Stimulated activated CD8-positive, alpha-beta memory T cell treated with anti-CD3 and anti-CD28 coated beads, Interleukin-15, amount 100 ng/mL, for 1 hour (primary cell): ENCODE measurements at places on chromosomes 3 and 15.

DNA sequence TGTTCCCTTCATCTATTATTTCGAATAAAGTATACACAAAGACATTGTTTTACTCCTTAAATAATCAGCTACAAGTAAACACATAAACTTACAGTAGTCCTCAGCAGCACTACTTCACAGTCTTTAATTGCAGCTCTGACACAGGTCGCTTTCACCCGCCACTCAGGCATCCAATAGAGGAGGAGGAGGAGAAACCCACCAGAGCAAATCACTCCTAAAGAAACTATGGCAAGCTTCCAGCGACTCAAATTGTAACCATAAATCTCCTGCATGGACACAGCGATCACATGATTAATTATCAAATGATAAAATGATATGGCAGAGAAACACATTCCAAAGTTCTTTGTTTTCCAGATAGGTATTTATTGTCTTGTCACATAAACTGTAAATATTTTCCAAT lies 26.2 kb downstream of the ATP13A3 start:
- no peak for DNase-seq

- DNase-seq: no peak
These were observed 2.2 kb downstream of the MYL3 start for GRCh38 chr3:46860810-46861604.

- no peak for DNase-seq
These were observed 10.8 kb downstream of the IP6K1 start for GRCh38 chr3:49775538-49775937.

- DNase-seq: no peak
These were observed 239.5 kb downstream of the CHL1 start for GRCh38 chr3:436053-436452.

- DNase-seq: no peak
These were observed 33.3 kb downstream of the RLBP1 start for GRCh38 chr15:89187986-89188514.

DNA sequence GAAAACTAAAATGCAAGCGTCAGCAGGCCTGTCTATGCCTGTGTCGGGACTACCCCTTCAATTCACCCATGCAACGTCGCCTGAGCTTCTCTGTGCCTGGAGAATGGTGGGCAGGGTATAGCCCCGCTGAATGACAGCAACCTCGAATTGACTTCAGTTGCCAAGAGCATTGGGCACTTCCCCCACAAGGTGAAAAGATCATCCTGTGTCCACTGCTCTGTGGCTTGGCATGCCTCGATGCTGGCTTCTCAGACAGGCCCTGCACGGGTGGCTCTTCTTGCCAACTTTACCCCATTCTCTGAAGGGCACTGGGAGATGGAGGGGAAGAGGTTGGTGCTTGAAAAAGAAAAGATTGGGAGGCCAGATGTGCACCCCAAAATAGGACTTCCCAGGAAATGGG lies 3.3 kb downstream of the SLC6A1 start:
- DNase-seq: no peak

DNA sequence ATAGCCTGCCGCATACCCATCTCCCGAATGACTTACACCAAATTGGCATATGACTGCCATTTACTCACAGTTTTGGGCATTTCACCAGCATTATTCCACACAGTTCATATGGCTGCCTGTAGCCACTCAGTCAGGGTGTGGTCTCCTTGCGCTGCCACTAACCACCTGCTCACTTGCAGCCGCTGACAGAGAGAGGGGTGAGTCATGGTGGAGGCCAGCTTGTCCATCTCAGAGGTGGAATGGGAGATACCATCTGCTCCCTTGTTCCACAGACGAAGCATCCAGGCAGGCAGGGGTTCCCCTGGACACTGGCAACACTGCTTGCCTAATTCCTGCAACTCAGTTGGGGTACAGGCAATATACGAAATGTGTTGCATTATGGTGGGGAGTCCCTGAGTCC lies 15.6 kb downstream of the CCRL2 start:
- no peak for DNase-seq
